ENCODE measurements at places on chromosomes 12 and 14.

DNA sequence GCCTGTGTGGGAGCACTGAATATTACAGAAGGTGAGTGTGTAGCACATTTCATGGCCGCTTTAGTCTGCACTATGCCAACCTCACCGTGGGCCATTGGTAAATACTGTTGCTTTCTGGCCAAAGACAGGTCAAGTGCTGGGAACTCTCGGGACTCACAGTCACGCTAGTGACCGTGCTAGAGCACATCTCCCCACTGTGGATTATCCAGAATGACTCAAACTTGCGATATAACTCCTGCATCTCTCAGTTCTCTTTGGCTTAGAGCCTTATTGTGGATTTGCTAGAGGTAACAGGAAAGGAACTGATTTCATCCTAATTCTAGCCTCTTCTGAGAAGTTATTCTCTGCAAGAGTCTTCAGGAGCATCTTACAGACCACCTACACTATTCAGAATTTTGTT, 86.5 kb downstream of the DAD1 start:
- no peak for DNase-seq

DNA sequence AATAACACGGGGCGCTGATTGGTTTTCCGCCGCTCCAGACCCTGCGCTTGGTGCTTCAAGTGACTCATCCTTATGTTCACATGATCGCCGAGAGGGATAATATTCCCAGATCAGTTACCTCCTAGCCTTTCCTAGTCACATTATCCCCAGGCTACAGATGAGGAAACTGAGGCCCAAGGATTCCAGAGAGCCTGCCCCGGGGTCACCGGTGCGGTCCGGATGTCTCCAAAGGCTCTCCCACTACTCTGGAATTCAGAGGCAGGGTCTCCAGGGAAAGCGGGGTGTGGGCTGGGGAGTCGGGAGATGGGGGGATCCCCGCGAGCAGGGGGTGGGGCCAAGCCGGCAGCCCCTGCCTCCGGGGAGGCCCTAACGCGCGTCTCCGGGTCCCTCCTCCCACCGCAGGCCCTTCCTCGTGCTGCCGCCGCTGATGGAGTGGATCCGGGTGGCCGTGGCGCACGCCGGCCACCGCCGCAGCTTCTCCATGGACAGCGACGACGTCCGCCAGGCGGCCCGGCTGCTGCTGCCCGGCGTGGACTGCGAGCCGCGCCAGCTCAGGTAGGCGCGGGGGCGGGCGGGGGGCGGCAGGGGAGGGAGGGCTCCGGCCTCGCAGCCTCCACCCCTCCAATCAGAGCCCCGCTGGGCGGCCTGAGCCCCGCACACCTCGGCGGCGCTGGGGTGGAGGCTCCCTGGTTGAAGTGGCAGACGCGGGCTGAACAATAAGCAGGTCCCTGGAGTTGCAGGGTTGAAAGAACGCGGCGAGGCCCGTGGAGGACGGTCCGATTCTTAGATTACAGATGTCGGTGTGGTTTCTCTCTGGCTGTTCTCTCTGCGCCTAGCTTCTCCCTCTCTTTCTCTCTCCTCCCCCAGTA, 104.6 kb upstream of the PWP1 start:
- no peak for DNase-seq

GRCh38 chr14:105388976-105389375, 9.4 kb upstream of the TEX22 start:
- DNase-seq, result no peak

GRCh38 chr12:89160716-89161123, 191.6 kb downstream of the DUSP6 start:
- no peak for DNase-seq

DNA sequence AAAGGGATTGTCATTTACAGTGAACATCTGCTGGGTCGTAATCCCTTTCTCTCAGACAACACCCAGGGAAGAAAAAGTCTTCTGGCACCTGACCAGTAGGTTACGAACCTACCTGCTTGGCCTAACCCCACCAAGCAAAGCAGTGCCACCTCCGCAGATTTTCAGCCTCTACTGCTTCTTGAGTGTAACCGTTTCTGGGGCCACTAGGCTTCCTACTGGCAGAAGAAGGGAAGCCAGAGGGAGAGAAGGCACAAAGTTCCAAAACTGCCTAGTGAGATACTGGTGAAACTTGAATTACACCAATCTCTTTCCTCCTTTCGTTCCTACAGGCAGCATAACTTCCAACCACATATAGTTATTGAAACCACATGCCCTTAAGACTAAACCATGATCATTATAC, 383.6 kb downstream of the BCAT1 start:
- DNase-seq, result no peak

GRCh38 chr12:63317880-63318279, 166.9 kb upstream of the AVPR1A start:
- DNase-seq, result no peak

DNA sequence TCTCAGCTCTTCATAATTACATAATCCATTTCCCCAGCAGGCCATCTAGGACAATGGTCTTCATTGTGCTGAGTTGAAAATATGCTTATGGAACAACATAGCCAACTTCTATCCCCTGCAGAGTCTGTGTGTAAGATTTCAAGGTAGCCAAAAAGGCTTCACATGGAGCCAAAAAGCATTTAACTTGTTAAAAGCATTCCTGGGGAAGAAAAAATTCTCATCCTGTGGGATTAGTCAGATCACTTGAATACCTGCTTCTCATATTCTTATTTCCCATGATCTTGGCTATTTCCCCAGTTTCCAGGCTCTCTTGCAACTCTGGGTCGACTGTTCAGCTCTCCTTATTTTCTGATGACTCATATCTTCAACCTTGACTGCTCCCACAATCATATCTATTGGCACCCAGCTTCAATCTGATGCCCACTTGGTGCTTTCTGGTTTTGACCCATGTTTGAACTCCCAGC, 178.9 kb downstream of the KLHL28 start:
- DNase-seq, result no peak

- no peak for DNase-seq
Observed at GRCh38 chr12:44331269-44331668, 495.4 kb downstream of the TMEM117 start.

GRCh38 chr14:93092606-93093556, 22.8 kb downstream of the ITPK1 start:
- DNase-seq, result no peak

DNA sequence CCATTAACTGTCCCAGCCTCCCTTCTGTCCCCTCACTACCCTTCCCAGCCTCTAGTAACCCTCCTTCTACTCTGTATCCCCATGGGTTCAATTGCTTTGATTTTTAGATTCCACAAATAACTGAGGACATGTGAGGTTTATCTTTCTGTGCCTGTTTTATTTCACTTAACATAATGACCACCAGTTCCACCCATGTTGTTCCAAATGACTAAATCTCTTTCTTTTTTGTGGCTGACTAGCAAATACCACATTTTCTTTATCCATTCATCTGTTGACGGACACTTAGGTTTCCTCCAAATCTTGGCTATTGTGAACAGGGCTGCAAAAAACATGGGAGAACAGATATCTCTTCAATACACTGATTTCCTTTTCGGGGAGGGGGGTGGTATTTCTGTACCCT, 65.7 kb downstream of the PRKD1 start:
- DNase-seq, result no peak

- DNase-seq, result no peak
Observed at GRCh38 chr14:72591391-72591790, 302.5 kb downstream of the DPF3 start.

DNA sequence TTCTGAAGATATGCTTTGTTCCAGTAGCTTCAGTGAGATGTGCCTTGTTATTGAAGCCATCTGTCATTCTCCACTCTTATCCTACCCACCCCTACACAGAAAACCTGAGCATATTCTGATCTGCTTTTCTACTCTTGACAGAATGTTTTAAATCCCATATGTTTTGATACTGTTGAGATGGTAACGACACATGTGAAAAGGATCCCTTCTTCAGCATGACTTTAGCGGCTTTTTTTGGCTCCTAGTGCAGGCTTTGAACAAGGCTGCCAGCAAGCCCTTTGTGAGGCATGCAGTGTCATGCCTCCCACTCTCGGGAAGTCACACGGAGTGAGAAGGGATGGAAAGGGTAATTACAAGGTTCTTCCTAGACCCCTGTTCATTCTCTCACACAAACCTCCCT, 228.8 kb upstream of the RGS6 start:
- no peak for DNase-seq

DNA sequence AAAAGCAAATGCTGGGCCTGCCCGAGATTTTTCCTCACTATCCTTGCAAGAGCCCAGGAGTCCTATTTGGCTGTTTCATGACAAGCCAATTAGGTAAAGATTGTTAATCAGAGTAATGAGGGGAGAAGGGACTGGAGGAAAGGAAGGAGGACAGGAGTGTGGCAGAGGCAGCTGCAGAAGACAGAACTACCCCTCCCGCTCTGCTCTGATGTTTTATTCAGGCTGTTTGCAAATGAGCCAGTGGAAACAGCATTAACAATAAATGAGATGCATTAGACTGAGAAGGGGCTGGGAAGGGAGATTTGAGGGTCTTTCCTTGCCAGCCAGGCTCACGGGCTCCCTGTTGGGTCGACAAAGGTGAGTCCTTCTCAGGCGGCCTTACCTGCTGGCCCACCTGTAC, 421.0 kb upstream of the CCDC196 start:
- no peak for DNase-seq

DNA sequence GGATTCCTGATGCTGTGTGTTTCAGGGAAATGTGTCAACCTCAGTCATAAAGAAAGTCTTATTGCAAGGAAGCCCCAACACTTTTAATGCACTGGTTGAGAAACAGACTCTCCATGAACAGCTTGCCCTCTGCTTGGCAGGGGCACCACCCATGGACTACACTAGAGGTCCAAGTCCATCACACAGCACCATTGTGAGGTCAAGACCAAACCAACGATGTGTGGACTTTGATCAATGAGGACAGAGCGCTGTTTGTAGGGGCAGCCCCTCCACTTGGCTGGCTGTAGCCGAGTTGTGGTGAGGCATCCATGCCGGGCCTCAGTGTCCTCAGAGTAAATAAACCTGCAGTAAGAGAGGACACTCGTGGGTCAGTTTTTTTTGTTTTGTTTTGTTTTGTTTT, 29.8 kb downstream of the ZFYVE21 start:
- DNase-seq, result no peak

- no peak for DNase-seq
Observed at GRCh38 chr12:57620936-57621496, 9.8 kb downstream of the ARHGEF25 start.

DNA sequence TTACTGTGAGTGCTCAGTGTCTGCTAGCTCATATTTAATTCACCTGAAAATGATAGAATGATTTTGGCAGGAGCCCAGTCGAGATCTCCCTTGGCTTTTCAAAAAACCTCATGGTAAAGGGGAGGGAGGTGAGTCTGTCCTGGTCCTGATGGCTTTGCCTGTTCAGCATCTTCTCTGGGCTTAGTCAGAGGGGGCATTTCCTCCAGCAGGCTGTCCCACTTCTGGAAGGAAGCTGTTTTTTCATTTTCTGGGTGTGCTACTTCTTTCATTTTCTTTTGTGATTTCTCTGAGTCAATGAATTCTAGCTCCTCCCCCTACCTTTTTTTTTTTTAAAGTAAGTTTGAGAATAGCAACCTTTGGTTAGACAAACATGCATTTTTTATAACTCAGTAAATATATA, 58.8 kb downstream of the TMX1 start:
- no peak for DNase-seq

- DNase-seq, result no peak
Observed at GRCh38 chr12:65943388-65944137, 119.3 kb downstream of the HMGA2 start.

- no peak for DNase-seq
Observed at GRCh38 chr12:42798811-42799438, 209.4 kb upstream of the PRICKLE1 start.

DNA sequence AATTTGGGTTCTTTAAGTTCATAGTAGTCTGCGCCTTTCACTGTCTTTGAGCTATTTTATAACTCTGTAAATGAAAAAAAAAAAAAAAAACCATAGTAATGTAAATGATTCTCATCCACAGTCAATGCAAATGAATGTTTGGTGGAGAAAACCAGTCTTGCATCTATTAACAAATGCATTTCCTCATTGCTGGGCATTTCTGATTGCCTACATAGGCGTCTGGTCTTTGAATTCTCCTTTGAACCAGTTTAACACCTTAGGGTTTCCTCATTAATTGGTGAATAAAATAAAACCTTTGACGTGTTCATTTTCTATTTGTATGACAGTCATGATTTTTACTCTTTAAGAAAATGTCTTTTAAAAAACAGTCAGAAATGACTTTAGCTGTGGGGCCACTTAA, 114.8 kb downstream of the C12orf75 start:
- DNase-seq, result peak; percentile 21

Data from Calu3 (cell line).